HT1080 (cell line): ENCODE measurements at places on chromosomes 7 and 10.
A peak's percentile ranks its signal among the peaks of the same experiment; 100 is the strongest.

- no peak for DNase-seq
Observed at GRCh38 chr10:3635211-3635671, 149.8 kb downstream of the KLF6 start.

GRCh38 chr7:132433301-132433700 is 143.0 kb downstream of the PLXNA4 start:
- no peak for DNase-seq

GRCh38 chr10:104123397-104123796 is 1.4 kb downstream of the SFR1 start:
- peak; percentile 33 for DNase-seq

DNA sequence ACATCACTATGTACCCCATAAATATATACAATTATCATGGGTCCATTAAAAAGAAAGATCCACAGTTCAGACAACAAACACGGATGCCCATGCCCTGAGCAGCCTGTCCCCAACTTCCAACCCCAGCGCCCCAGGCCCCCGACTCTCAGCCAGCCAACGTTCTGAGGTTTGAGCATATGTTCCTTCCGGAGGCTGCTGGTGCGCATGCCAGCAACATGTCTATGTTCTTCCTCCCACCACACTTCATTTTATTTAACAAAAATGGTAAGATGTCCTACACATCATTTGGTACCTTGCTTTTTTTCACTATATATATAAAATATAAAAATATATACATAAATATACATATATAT is 250.9 kb downstream of the MAD1L1 start:
- no peak for DNase-seq

DNA sequence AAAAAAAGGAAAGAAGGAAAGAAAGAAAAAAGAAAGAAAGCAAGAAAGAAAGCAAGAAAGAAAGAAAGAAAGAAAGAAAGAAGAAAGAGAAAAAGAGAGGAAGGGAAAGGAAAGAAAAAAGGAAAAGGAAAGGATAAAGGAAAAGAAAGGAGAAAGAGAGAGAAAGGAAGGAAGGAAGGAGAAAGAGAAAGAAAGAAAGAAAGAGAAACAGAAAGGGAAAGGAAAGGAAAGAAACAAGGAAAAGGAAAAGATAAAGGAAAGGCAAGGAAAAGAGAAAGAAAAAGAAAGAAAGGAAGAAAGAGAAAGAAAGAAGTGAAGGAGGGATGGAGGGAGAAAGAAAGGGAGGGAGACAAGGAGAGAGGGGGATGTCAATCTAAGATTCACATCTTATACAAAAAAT is 20.8 kb upstream of the SFTPA2 start:
- DNase-seq = no peak

DNA sequence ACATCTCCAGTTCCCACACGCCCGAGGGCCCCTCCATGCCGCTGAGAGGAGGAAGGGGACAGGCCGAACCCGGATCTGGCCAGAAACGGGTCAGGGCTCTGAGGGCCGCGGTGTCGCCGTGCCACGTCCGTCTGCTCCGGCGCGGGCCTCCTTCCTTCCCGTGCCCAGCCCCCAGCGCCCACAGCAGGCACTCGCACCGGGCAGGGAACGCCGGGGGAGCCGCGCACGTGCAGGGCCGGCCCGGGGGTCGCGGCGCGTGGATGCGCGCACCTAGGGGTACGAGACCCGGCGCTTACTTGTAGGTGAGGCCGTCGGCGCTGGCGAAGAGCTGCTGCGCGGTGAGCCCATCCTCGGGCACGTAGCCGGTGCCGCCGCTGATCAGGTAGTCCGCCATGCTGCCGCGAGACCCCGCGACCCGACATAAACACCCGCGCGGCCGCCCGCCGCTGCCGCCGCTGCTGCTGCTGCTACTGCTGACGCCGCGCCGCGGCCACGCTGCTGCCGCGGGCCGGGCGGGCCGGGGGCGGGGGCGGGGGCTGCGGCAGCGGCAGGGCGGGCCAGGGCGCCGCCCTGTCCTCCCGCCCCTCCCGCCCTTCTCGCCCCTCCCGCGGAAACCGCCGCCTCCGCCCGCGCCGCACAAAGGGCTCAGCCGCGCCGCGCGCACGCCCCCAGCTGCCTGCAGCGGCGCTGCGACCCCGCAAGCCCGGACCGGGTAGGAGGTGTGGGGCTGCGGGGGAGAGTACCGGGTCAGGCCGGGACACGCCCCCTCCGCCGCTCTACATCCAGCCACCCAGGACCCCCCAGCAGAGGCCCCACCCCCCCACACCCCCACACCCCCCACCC is 4.1 kb downstream of the IMPDH1 start:
- no peak for DNase-seq

DNA sequence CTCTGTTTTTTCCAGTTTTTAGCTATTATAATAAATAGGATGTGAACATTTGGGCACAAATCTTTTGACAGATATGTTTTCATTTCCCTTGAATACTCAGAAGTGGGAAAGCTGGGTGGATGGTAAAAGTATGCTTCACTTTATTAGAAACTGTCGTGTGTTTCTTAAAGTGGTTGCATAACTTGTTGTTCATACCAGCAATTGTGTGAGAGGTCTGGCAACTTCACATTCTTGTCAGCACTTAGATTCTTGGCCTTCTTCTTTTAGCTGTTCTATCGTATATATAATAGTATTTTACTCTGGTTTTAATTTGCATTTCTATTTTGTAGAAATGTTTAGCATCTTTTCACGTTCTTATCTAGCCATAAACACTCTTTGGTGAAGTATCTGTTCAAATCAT is 894.4 kb downstream of the KCNMA1 start:
- no peak for DNase-seq

DNA sequence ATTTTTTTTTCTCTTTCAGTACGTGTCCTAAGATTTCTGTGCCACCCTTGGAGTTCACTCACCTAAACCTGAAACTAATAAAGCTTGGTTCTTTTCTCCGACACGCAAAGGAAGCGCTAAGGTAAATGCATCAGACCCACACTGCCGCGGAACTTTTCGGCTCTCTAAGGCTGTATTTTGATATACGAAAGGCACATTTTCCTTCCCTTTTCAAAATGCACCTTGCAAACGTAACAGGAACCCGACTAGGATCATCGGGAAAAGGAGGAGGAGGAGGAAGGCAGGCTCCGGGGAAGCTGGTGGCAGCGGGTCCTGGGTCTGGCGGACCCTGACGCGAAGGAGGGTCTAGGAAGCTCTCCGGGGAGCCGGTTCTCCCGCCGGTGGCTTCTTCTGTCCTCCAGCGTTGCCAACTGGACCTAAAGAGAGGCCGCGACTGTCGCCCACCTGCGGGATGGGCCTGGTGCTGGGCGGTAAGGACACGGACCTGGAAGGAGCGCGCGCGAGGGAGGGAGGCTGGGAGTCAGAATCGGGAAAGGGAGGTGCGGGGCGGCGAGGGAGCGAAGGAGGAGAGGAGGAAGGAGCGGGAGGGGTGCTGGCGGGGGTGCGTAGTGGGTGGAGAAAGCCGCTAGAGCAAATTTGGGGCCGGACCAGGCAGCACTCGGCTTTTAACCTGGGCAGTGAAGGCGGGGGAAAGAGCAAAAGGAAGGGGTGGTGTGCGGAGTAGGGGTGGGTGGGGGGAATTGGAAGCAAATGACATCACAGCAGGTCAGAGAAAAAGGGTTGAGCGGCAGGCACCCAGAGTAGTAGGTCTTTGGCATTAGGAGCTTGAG is at the start of gene CFTR:
CFTR (plus strand) TSS at position 801 of the 830 bp plus-strand sequence. CDS start 70 bp downstream, outside the sequence.
- DNase-seq = no peak

- DNase-seq = no peak
Observed at GRCh38 chr10:132362151-132362611, 30.2 kb downstream of the LRRC27 start.

GRCh38 chr10:50250096-50250854 is 1.0 kb downstream of the ASAH2 start:
- DNase-seq = no peak

GRCh38 chr7:79236352-79237028 is 217.0 kb downstream of the MAGI2 start:
- no peak for DNase-seq

- no peak for DNase-seq
Observed at GRCh38 chr7:2638224-2638991, 6.6 kb downstream of the TTYH3 start.

DNA sequence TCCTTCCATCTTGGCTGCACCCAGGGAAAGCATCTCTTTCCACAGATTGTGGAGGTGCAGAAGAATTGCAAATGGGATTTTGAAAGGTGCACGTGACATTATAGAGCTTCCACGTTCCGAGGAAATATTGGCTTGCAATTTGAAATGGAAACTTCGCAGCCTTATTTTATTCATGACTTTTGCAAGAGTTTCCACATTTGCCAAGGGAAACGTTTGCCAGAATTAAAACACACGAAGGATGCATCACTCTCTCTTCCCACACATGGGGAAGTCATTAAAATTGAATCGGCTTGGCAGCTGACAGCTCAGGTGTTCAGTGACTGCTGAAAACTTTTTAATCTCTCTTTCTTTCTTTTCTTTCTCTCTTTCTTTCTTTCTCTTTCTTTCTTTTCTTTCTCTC is 475.4 kb upstream of the IGFBP3 start:
- no peak for DNase-seq

GRCh38 chr10:70508912-70509756 is 30.6 kb downstream of the PALD1 start:
- DNase-seq = peak; percentile 59

- no peak for DNase-seq
Observed at GRCh38 chr7:100432053-100432452, 2.4 kb downstream of the MEPCE start.

- DNase-seq = no peak
Observed at GRCh38 chr10:79449181-79450146, 4.0 kb upstream of the ZCCHC24 start.

- peak; percentile 79 for DNase-seq
Observed at GRCh38 chr10:90306187-90306586, 551.7 kb downstream of the HTR7 start.

DNA sequence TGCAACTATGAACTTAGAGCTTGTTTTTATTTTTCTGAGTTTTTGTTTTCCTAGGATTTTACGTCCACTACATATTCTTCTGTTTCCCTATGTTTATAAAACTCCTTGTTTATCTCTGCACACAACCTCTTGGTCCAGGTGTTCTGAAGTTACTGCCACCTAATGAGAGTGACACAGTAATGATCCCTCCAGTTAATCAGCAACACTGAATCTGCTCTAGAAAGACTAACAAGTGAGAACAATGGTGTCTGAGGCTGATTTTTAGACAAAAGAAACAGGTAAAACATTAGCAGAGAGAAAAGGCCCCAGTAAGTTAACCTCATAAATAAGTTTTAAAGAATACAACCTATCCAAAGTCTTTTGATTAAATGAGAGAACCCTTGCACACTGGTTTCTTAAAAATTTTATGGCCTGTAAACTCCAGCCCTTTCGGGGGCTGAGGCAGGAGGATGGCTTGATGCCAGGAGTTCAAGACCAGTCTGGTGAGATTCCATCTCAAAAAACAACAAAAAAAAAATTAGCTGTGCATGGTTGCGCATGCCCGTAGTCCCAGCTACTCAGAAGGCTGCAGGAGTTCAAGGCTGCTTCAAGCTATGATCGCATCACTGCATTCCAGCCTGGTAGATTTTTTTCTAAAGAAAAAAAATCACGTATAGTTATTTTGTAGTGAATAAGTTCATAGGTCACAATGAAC is 397.6 kb downstream of the MAGI2 start:
- DNase-seq = no peak

DNA sequence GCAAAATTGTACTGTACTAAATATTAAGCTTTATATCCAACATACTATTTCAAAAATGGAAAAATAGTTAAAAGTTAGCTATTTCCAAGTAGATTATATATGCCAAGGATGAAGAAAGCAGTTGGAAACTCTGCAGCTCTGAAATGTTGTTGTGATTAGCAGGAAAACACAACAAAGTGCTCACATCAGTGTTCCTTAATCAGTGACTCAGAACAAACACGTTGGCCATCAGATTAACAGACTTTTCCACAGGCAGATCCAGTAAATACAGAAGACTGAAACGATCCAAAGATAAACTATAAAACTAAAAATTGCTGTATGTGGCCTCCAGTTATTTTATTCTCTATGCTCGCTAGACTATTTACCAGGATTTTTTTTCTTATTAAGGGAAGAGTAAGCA is 99.6 kb upstream of the SEMA3D start:
- no peak for DNase-seq

- DNase-seq = no peak
Observed at GRCh38 chr10:111656066-111656465, 527.5 kb downstream of the GPAM start.

DNA sequence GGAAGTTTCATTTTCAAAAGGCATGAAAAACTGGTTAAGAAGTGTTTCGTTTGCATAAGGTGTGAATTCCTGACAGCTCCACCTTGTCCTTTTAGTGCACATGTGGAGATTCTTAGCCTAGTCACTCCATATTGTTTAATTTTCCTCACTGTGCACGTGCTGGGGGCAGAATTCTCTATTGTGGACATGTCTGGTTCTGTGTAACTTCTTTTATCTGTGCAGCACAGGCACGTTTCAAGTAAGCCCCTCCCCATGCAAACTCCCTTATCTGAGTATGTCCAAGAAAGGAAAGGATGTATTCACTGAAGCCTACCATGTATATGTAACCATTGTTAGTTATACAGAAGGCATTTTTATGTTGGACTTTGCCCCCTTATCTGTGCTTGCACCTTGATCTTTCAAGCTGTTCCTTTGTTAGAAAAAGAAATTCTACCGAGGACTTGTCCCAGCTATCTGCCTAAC is 1346.3 kb downstream of the REEP3 start:
- DNase-seq = no peak

GRCh38 chr10:15313843-15314242 is 57.2 kb downstream of the FAM171A1 start:
- DNase-seq = no peak

DNA sequence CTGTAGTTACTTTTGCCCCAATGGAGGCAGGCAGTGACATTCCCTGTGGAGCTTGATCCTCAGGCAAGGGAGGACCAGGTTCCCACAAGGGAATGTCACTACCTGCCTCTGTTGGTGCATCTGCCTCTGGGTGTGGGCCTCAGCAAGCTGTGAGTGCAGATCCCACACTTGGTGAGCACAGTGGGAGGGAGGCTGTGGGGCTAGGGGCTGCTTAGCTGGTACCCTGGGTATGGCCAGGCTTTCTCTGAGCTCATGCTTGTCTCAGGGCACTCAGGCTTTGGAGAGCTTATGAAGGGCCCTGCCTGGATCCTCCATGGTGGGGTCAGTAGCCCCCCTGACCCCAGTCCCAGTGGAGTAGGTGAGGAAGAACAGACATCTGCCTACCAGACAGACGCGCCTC is 16.2 kb upstream of the ZNF488 start:
- DNase-seq = no peak

- no peak for DNase-seq
Observed at GRCh38 chr7:71348821-71349681, 217.1 kb downstream of the GALNT17 start.

GRCh38 chr7:13748998-13749397 is 240.5 kb downstream of the ETV1 start:
- no peak for DNase-seq

GRCh38 chr10:91496016-91496415 is 85.9 kb downstream of the HECTD2 start:
- DNase-seq = no peak

DNA sequence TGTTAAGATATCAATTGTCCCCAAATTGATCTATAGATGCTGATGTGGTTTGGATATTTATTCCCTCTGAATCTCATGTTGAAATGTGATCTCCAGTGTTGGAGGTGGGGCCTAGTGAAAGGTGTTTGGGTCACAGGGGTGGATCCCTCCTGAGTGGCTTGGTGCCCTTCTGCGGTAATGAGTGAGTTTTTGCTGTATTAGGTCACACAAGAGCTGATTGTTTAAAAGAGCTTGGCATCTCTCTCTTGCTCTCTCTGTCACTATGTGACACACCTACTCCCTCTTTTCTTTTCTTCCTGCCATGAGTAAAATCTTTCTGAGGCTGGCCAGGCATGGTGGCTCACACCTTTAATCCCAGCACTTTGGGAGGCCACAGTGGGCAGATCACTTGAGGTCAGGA is 98.2 kb upstream of the KAT6B start:
- peak; percentile 88 for DNase-seq
